ENCODE measurements at places on chromosomes 5 and 9. TPM values are rescaled to one million over a fixed set of nuclear protein-coding genes. Genes with fewer than 3 reads are reported as not detected.

DNA sequence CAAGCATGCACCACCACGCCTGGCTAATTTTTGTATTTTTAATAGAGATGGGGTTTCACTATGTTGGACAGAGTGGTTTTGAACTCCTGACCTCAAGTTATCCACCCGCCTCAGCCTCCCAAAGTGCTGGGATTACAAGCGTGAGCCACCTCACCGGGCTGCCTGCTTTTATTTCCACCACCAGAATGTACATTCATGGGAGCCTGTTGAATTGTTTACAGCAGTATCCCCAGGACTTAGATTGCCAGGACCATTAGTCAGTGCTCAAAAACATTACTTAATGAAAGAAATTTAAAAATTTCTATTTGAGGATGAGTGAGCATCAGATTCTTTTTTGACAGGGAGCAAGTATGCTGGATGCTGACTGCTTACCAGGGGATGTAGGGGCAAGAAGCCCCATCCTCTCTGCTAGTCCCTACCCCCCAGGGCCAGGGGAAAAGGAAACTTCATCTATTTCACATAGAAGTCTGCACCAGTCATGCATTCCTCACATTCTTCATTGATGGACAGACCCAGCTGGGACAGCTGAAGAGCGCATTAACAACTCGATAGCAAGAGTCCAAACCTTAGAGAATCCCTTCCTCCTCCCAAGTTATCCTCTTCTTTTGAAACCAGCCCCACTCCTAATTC, 10.3 kb upstream of the RGMB start:
- DNase-seq, result no peak

- DNase-seq, result no peak
Measured at GRCh38 chr5:11609570-11610303, 294.5 kb downstream of the CTNND2 start.

DNA sequence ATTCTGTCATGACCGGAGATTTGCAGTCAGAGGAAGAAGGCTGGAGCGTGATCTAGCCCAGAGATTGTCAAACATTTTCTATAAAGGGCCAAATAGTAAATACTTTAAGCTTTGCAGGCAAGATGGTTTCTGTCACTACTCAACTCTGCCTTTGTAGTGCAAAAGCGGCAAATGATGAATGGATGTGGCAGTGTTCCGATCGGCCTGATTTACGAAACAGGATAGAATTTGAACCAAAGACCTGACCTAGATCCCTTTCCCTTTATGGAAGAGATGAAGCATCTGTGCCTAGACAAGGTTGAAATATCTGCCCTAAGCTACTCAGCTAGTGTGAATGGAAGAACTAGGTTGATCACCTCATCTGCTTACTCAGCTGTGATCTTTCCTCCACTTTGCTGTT, 209.5 kb downstream of the YTHDC2 start:
- DNase-seq, result no peak

DNA sequence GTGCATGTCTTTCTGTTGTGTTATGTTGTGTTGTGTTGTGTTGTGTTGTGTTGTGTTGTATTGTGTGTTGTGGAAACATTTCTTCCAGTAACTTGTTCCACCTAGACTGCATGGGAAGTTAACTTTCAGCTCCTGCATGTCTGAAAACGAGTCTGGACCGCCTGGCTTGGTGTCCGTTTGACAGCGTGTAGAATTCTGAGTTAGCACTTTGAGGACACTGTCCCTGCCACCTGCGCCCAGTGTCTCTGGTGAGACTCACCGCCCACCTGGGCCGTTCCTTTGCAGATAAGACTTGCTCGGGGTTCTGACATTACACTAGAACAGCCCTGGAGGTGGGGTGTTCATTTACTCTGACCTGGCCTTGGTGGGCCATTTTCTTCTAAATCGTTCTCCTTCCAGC, 42.0 kb downstream of the WNK2 start:
- DNase-seq, result no peak

GRCh38 chr9:101915482-101915881, 177.0 kb upstream of the GRIN3A start:
- no peak for DNase-seq

- no peak for DNase-seq
Measured at GRCh38 chr9:99002706-99003105, 59.0 kb downstream of the COL15A1 start.

- no peak for DNase-seq
Measured at GRCh38 chr5:148864113-148864841, 37.9 kb downstream of the ADRB2 start.

GRCh38 chr5:130712324-130712723, 452.7 kb downstream of the HINT1 start:
- no peak for DNase-seq

DNA sequence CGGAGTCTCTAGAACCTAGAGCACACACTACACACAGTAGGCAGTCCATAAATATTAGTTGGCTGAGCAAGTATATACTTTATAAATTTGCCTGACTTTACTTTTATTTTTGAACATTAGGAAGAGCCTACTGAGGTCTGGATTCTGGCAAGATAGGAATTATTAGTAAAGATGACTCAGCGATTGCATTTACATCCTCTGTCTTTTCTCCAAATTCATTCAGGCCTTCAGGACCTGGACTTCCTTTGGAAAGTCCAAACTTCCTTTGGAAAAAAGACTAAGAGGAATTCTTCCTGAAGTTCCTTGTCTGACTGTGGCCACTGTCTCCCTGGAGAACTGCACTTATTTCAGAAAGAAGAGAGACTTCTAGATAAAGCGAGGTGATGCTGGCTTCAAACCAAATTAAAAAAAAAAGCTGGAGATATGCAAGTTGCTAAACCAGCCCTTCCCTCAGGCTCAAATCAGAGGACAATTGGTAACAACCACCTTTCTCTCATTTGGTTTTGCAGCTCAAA, 251.3 kb downstream of the GAS1 start:
- no peak for DNase-seq

LMX1B gene
- 1.6 TPM for total RNA-seq

DNA sequence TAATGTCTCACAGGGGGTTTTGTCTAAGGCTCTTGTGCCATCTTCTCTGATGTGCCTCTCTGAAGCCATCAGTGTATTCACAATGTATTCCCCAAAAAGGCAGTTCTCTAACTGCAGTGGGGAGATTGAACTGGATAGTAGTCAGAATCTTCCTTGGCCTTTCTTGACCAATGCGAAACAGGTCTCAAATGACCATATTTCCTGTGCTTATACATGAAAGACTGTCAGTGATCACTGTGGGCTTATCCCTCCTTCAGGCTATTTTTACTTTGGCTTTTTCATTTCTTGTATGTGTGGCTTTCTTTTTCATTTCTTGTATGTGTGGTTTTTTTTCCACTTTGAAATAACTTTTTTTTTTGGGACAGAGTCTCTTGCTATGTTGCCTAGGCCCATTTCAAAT, 19.7 kb downstream of the HMGXB3 start:
- DNase-seq, result no peak

GRCh38 chr5:127324756-127325155, 34.2 kb downstream of the MEGF10 start:
- no peak for DNase-seq

GRCh38 chr5:168575391-168576372, 3.5 kb downstream of the PANK3 start:
- no peak for DNase-seq

LHX6 gene
- 12.2 TPM for total RNA-seq

PCDHGA3 gene
- total RNA-seq, result 7.4 TPM
